Naive thymus-derived CD4-positive, alpha-beta T cell (primary cell): ENCODE measurements at places on chromosomes 7 and 10. TPM values are rescaled to one million over a fixed set of nuclear protein-coding genes. Genes with fewer than 3 reads are reported as not detected.

The SLC29A4 gene
- 0.11 TPM for total RNA-seq

The EPO gene
- not detected for total RNA-seq

The ZNF92 gene
- total RNA-seq: 22.5 TPM

The PRXL2A gene
- 5.9 and 8.5 TPM in 2 replicates for total RNA-seq

The PDCD4 gene
- total RNA-seq: 277 TPM

The LIPF gene
- not detected for total RNA-seq

The CYP2C9 gene
- not detected for total RNA-seq

The HOXA6 gene
- total RNA-seq: not detected

The KCNMA1 gene
- not detected for total RNA-seq

The CCDC136 gene
- total RNA-seq: 7.7 and 9.8 TPM in 2 replicates

The CCDC172 gene
- not detected for total RNA-seq

The ZNF107 gene
- 11.2 TPM for total RNA-seq

The EVX1 gene
- not detected in 2 replicates for total RNA-seq

The IKZF5 gene
- 44.0 TPM for total RNA-seq

The PALD1 gene
- 0.19 TPM for total RNA-seq

The CCDC126 gene
- total RNA-seq: 7.0 and 7.9 TPM in 2 replicates

The GIMAP5 gene
- 212 and 214 TPM in 2 replicates for total RNA-seq

The TMEM209 gene
- 18.8 TPM for total RNA-seq

The HERPUD2 gene
- total RNA-seq: 62.3 TPM

The HYCC1 gene
- 14.2 TPM for total RNA-seq

The NME8 gene
- total RNA-seq: not detected in 2 replicates

The HTR7 gene
- 0.32 TPM for total RNA-seq

The SLC26A5 gene
- total RNA-seq: not detected
